ENCODE measurements at places on chromosomes 1 and 21.

DNA sequence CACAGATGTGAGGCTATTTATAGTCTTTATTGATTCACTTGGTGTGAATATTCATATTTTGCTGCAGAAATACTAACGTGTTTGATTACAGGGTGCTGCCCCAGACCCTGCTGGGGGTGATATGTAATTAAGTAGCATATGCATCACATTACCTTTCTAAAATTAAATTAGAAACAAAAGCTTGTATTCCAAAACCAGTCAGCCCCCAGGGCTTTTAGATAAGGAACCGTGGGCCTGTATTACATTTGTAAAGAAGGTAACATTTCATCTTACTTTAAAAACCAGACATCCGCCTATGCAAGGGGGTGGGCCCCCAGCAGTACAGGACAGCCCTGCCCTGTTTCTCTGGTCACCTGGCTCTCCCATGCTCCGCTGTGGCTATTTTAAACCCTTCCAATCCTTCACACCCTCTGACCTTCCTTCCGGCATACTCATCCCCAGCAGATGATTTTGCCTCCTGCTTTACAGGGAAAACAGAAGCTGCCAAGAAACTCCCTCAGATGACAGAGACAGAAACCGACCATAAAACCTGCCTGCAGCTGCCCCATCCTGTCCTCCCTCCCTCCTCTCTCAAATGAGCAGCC is 22.0 kb upstream of the KCNC4 start:
- DNase-seq: peak; percentile 20

GRCh38 chr1:1309251-1310108 is 1.1 kb downstream of the PUSL1 start:
- peak; percentile 36 for DNase-seq

DNA sequence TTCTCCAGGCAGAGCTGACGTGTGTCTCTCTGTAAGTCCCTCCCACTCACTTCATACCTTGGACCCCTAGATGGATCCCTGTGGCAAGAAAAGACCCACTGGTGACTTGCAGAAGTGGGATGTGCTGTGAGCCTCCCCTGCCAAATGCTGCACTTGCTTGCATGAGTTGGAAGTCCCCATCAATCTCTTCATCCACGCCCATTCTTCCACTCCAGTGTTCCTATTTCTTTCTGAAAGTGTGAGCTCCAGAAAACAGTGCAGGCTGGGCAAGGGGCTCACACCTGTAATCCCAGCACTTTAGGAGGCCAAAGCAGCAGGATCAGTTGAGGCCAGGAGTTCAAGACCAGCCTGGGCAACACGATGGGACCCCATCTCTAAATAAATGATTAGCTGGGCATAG is 254.1 kb upstream of the IRF2BP2 start:
- no peak for DNase-seq

DNA sequence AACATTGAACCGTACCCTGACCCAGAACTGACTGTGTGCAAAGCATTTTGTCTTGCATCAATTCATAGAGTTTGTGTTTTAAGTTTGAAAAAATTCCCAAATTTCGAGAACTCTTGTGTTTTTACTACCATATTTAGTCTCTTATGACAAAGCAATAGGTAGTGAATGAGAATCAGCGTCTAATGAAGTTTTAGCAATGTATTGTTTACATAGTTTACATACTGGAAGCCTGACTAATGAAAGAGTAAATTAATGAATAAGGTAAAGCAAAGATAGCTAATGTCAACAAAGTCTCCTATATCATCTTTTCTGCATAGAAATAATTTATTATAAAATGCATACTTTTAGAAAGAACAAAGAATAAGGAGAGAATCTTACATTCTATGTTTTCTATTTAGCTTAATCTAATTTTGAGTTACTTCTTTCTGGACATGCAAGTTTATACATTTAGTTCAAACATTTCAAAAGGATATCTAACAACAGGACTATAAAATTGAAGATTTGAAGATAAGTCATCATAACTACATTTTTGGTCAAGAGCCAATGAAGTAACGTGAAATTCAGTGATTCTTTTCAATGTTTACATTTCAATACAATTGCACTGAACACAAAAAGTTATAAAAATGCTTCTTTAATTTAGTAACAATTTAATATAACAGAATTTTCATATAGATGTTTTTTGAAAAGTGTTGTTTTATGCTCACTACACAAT is 1943.7 kb downstream of the NCAM2 start:
- DNase-seq: no peak

DNA sequence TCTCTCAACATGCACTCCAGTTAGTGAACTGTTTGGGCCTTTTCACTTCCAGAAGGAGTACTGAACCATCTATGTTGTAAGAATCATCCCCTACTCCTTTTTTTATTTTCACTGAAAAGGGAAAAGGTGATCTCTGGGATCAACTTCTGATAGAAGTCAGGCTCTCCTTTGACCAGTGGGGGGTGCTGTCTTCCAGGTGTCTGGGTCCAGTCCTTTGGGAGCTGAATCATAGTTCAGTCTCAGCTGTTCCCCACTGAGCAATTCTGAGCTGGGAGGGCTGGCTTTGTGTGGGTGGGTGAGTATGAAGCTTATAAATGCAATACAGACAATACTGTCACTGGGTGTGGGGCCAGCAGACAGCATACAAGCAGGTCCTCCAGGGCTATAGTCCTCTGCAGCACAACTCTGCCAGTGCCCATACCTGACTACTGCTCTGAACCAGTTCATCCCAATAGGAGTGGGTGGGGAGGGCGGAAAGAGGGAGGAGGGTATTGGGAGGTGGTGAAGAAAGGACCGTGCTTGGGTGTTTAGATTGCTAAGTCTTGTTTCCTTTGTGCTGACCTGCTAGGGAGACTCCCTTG is 12.5 kb upstream of the SARS1 start:
- DNase-seq: peak; percentile 83

GRCh38 chr1:205014783-205015182 is 28.2 kb upstream of the CNTN2 start:
- no peak for DNase-seq

GRCh38 chr1:67557696-67558448 is 127.1 kb upstream of the GADD45A start:
- DNase-seq: no peak

DNA sequence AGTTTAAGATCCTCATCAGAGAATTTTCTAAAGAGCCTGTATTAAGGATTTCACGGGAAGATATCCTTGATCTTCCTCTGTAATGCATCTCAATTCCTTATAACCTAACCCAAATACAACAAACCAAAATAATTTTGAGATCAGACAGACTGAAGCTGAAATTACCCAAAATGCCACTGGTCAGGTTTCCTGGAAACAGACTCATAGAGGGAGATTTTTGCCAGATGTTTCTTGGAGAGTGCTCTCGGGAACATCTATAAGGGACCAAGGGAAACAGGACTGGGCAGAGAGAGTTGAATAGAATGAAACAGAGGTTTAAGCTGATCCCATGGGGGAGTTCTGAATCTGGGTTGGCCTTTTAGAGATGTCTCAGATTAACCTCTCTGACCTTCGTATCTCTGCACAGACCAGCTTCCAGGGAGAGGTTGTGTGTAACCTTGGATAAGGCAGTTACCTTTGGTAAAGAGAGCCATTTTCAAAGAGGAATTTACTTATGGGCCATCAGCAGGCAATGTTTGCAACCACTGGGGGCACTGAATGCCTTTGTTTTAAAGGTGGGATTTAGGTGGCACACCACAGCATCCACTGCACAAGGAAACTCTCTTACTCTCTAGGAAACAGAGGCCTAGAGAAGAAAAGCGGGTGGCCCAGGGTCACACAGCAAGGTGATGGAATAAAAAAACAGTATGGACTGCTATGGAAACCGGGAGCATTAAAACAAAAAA is 130.8 kb upstream of the SGIP1 start:
- peak; percentile 37 for DNase-seq

GRCh38 chr21:19810779-19811178 is 1187.4 kb upstream of the NCAM2 start:
- no peak for DNase-seq

DNA sequence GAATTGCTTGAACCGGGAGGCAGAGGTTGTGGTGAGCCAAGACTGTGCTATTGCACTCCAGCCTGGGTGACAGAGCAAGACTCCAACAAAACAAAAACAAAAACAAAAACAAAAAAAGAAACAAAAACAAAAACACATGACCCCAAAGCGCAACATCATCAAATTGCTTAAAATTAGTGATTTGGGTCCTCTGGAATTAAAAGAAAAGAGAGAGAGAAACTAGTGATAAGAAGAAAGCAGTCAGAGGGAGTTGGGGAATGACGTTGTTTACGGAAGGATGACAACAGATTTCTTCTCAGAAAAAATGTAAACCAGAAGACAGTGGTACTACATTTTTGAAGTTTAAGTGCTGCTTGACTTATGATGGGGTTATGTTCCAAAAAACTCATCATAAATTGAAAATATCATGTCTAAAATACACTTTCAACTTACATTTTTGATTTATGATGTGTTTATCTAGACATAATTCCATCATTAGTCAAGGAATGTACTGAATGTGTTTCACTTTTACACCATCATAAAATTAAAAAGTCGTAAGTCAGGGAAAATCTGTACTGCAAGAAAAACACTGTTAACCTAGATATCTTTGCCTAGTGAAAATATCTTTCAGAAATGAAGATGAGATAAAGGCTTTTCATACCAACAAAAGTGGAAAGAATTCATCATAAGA is 88.0 kb downstream of the MT1HL1 start:
- no peak for DNase-seq

- DNase-seq: no peak
Observed at GRCh38 chr1:174445817-174446216, 1.9 kb upstream of the GPR52 start.

- DNase-seq: no peak
Observed at GRCh38 chr1:24139222-24139489, 3.8 kb downstream of the IL22RA1 start.

DNA sequence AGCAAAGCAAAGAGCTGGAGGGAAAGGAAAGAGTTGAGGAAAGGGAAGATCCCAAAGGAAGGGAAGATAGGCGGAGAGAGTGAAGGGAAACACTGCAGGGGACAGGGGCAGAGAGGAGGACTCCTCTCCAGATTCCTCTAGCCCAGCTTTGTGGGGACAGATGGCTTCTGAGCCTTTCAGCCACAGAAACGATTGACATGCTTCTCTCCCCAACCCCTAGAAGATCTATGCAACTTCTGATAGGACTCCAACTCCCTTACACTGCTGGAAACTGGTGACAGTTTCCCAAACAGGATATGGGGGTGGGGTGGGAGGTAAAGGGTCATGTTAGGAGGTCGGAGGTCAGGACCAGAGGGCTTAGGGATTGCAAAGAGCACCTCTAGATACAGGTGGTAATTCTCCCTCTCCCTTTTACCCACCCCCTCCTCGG is 6.5 kb downstream of the MEX3A start:
- no peak for DNase-seq

- DNase-seq: peak; percentile 26
Observed at GRCh38 chr1:32962248-32962896, 2.2 kb downstream of the RNF19B start.

- peak; percentile 28 for DNase-seq
Observed at GRCh38 chr1:23854568-23854967, 13.5 kb downstream of the FUCA1 start.

DNA sequence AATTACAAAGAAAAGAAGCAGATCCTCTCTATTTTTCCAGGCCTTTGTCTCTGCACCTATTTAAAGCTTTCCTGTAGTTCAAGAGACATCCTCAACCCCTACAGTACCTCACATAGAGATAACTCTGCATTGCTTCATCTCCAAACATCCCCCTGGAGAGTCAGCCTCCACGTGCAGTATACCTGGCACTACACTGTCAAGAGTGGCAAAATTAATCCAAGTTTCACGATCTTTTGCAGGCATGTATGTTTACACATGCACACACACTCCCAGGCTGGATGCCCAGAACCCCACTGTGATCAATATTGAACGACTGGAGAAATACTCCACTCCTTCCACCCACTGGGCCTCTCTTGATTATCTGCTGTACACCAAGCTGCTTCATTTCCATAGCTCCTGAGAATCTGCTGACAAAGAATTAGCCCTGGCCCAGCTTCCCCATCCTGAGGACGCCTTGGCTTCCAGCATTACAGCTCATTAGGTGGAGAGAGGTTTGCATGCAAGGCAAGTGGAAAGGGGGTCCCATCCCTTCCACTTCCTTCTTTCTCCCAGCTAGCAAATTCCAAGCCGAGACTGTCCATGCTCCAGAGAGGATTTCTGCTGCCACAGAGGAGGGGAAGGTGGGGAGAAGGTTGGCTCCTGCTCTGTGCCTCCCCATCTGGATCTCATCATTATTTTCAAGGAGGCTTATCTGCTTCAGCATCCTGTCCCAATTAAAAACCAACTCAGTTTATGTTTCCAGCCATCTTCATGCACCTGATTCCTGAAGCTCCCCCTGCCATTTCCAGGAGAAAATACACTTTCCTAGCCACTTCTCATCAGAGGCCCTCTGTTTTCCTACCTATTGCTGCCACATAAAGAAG is 66.5 kb upstream of the GOLT1A start:
- DNase-seq: no peak

GRCh38 chr1:209406595-209406994 is 176.9 kb upstream of the CAMK1G start:
- no peak for DNase-seq

- DNase-seq: no peak
Observed at GRCh38 chr1:154614247-154614646, 6.3 kb upstream of the ADAR start.

- DNase-seq: no peak
Observed at GRCh38 chr1:24908591-24909259, 21.4 kb downstream of the RUNX3 start.

- DNase-seq: no peak
Observed at GRCh38 chr1:226633541-226634165, 85.1 kb downstream of the STUM start.

GRCh38 chr1:183970516-183971300 is 66.8 kb downstream of the COLGALT2 start:
- DNase-seq: no peak

GRCh38 chr1:234612352-234613127 is 2.6 kb upstream of the IRF2BP2 start:
- DNase-seq: peak; percentile 98

DNA sequence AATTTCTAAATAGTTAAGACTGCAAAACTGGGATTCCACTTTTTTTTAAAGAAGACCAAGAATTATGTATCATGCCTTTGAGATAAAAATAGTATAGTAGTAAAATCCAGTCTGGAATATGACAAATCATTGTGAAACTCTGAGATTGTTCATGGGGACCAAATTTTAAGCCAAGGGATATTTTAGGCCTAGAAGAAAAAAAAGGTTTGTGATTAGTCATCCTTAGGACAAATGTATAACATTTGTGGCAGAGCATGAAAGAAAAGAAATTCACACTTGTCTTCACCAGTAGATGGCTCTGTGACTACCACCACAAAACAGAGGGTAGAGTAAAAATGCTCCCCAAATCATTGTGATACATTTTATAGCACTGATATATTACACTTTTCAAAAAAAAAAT is 226.1 kb downstream of the KCTD3 start:
- peak; percentile 89 for DNase-seq

DNA sequence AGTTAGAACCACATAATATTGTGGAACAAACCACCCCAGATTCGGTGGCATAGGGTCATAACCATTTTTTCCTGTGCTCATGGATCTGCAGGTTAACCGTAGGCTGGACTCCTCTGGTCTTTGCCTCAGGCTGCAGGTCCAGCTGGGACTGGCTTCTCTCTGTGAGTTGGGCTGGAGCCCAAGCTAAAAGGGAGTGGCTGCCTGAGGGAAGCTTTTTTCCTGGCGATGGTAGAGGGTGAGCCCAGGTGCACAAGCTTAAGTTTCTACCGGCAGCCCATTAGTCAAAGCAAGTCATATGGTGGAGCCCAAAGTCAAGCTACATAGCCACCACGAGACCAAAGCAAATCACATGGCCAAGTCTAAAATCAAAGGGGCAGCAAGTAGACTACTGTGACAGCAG is 13.8 kb downstream of the EPHX4 start:
- no peak for DNase-seq

All from adipocyte (in vitro differentiated cells).